GM13977 (cell line): ENCODE measurements at places on chromosomes 16 and 17.

GRCh38 chr17:41340494-41340893 lies 10.1 kb downstream of the KRT33A start:
- DNase-seq: no peak

DNA sequence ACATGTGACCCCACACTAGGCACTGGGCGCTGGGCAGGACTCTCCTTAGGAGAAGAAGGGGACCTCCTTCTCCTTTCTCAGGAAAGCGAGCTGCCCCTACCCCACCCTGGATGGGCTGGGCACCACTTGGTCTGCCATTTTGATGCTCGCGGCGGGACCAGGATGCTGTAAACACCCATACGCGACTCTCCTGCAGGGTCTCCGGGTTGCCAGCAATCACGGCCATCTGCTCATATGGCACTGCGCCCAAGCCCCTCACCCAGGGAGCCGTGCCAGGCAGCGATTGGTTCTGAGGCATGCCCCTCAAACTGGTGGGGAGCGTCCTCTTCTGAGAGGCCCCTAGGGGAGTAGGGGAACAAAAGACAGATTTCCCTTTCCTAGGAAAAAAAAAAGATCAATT lies 99.0 kb downstream of the C16orf78 start:
- DNase-seq: no peak

DNA sequence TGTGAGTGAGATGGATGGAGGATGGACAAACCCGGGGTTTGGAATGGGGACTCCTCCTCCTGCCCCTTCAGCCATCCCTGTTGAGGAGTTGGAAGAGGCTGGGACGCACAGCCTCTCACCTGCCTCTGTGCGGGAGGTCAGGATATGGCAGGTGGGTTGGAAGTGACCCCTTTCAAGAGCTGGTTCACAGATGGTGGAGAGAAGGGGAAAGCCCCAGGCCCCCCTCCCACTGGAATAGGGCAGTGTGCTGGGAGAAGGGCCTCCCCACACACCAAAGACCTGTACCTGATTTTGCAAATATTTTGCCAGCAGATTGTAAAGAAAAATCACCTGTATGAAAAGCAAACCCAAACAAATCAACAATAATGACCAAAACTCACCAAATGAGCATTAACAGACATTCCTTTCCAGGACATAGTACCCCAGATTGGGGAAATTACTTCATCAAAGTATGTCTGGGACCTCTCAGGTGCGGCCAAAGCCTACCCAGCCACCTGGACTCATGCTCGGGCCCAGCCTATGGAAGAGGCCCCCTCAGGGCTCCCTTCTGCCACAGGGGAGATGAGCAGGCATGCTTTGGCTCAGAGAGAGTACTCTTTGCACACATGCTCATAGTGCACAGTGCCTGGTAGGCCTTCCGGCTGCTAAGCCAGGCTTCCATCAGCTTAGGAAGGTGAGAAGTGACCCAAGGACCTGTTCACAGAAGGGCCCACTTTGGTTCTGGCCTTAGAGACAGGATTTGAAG lies 7.8 kb downstream of the SLC47A2 start:
- peak; percentile 17 for DNase-seq

DNA sequence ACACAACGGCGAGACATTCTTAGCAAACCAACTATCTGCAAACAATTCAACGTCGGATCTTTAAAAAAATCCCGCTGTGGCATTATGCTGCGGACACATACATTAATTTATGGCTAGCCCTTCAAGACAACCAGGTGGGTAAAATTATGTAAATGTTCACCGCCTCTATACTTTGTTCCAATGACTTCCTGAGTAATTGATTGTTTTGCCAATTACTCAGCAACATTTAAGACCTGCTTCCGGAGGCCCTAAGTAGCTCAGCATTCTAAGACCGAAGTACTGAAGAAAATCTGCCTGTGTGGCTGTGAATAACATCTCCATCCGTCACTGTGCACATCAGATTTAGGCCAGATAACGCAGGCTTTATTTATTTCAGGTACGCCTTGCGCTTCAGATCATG lies 23.3 kb downstream of the QPRT start:
- DNase-seq: peak; percentile 46

DNA sequence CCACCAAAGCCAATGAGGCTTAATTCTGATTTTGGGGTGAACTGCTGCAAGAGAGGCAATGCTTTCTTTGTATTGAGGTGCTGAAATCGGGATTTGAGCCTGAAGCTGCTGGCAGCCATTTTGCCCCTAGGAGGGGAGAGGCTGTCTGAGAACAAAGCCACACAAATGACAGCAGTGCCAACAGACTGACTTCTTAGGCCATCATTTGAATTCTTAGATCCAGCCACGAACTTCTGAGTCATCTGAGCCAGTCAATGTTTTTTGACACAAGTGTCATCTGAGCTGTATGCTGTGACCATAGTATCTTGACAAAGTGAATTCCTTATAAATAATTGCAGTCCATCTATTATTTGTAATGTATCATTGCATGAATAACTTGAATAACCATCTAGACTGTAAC lies 29.0 kb downstream of the HYDIN start:
- no peak for DNase-seq

GRCh38 chr17:70961341-70961740 lies 792.0 kb downstream of the KCNJ2 start:
- DNase-seq: no peak

DNA sequence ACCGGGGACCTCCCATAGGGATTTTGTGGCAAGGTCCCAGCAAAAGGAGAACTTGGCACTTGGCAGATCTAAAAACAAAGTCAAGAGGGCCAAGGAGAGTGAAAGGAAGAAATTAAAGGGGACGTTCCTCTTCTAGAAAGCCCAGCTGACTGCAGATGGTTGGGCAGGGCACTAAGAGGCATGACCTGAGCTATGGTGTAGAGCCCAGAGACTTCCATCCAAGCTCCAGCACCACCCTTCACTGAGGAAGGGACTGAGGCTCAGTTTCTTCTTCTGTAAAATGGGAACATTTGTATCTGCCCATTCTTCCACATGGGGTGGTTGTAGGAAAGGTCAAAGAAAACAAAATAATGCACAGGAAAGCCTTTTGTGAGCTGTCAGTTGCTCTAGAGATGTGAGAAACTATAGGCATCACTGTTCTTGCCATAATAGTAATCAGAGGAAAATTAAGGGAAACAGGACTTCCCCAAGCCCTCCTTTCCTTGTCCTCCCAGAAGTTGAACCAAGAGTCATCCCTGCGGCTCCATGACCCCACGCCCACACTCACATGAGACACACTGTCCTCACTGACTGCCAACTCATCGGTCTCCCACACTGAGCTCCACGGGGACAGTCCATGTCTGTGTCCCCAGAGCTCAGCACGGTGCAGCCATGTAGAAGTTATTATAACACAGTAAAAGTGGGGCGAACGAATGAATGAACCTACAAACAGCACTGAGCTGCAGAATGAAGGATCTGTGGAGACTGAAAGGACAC lies 10.4 kb downstream of the CD300LF start:
- DNase-seq: no peak

- no peak for DNase-seq
Measured at GRCh38 chr17:34161690-34162089, 93.4 kb upstream of the CCL2 start.

DNA sequence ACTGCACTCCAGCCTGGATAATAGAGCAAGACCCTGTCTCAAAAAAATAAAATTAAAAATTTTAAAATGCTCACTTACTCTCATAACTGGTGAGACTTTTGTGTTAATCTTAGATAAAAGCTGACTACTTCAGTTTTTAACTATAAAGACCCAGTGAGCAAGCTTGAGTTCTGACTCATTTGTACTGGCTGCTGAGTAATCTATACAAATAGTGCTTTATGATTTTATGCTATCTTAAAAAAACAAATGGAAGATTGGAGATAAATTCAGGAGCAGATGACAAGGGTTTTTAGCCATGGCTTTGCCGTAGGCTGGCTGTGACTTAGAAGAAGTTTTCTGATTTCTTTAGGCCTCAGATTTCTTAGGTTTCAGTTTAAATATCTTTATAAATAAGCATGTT lies 30.5 kb downstream of the SNTB2 start:
- DNase-seq: no peak

DNA sequence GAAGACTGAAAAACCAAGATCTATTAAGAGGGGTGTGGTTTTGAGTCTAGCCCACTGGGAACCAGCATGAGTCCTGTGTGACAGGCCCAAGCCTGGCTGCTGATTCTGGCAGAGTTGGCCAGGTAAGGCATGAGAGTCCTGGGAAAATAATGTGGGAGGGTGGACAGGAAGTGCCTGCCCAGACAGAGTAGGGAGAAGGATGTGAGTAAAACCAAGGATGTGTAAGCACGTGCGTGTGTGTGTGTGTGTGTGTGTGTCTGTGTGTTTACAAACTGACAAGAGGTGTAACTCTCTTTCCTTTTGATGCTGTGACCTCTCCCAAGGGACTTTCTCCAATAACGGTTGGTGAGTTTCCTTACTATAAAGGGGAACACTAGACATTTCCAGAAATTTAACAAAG lies 15.6 kb upstream of the TEX2 start:
- DNase-seq: no peak

DNA sequence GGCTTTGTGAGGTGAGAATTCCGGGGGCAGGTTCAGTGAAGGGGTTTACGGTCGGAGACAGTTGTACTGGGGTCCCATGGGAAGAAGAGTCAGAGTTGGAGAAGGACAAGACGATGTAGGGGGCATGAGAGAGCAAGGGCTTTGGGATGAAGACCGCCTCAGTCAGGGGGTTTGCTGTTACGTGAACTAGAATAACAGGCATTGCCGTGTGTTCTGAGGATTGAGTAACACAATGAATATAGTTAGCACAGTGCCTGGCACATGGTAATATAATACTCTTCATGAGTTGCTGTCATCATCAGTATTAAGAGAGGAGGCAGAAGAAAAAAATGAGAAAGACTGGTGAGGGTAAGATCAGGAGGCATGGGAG lies 577 bp downstream of the ZNF646 start:
- DNase-seq: no peak

DNA sequence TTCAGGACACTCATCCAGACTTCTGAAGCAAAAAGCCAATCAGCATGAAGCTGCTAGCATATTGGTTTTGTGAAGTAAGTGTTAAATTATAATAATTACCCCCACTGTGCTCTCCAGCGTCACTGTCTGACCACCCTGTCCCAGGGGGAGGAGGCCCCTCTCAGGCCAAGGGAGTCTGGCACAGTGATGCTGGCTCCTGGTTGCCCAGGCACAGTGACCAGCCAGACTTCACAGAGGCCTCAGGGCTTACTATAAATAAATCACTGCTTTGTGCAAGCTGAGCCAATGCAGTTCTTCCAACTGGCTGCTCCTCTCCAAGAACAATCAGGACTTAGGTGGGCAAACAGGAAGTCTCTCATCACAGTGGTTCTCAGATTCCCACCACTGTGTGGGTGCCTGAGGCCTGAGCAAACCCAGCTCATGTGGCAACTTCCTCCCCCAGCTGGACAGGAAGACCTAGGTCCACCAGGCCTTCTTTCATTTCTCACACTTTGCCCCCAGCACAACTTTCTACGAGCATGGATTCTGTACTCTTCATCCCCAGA lies 1.7 kb upstream of the DBNDD1 start:
- DNase-seq: no peak

DNA sequence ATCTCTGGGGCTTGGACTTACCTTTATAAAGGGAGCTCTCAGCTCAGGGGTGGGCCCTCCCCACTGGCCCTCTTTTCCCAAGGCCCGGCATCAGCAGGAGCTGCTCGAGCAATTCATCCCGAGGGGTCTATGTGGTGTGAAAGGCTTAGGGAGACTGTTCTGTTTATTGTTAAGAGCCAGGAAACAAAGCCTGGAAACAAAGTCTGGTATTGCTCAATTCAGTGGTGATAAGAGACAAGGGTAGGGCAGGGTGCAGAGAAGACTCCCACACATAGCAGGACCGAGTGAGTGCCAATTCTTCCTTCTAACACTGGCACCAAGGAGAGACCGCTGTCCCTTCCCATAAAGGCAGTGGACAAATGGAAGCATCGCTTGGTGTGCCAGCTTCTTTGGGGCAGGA lies 750.7 kb downstream of the KCNJ18 start:
- DNase-seq: no peak

DNA sequence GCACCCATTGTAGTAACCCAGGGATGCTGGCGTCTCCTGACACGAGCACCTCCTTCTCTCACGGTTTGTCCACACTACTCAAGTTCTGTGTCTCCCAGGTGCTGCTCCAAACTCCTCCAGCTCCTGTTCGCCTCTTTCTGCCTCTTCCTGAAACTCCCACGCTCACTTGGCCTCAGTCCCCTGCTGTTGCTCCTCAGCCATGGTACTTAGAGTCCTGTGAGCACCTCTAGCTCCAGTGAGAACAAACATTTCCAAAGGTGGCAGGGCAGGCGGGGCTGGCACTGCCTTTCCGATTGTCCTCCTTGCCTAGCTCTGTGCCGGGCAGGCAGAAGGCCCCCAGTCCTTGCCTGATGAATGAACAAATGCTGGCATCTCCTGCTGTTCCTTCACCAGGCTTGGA lies 146.1 kb downstream of the SDK2 start:
- no peak for DNase-seq

DNA sequence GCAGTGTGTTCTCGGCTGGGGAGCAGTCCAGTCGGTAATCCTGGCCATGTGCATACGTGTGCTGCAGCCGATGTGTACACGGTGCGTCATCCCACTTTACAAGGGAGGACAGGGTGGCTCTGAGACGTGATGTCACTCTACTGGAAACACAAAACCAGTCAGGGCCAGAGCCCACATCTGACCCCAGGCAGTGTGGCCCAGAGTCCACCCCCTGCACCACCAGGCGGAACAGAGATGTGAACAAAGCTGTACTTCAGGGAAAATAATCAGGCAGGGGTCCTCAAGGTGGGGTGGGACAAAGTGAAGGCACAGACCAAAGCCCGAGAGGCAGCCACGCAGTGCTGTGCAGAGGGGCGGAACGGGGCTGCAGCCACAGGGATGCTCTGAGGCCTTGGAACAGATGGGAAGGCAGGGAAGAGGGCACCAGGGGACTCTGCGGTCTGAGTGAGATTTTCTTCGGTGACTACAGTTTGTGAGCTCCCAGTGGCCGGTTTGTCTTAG lies 181.5 kb downstream of the ZNF423 start:
- no peak for DNase-seq

DNA sequence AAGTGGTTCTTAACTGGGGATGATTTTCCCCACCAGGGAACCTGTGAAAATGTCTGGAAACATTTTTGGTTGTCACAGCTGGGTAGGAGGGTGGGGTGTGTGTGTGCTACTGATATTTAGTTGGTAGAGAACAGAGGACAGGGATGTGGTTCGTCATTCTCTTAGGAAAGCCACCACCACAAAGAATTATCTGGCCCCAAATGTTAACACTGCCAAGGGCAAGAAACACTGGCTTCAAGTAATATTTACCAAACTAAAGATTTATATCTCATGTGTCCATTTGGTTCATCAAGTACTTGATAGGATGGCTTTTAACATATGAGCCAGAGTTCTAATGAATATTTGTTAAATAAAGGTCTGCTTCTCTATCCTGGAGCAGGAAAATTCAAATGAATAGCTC lies 19.5 kb downstream of the MPHOSPH6 start:
- no peak for DNase-seq

DNA sequence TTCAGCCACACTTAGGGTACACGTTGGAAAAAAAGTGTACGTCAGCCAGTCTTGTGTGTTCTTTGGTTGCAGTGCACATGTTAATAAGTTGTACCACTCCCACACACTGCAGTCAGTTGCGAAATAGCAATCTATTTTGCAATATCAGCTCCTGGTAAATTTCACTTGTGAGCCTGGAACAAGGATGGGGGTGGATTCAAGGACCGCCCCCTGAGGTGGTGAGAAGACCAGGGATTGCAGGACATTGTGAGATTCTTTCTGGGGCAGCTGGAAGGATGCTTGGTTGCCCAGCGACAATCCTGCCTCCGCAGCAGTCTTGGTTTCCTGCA lies 78.6 kb upstream of the ZFHX3 start:
- DNase-seq: no peak
